ENCODE measurements at places on chromosomes 2 and 18. TPM values are rescaled to one million over a fixed set of nuclear protein-coding genes. Genes with fewer than 3 reads are reported as not detected.
A peak's percentile ranks its signal among the peaks of the same experiment; 100 is the strongest.

TUBB8B gene
- total RNA-seq: not detected

TMEM198 gene
- total RNA-seq: 2.1 TPM

TSGA10 gene
- total RNA-seq: 8.6 TPM

GRCh38 chr2:8132351-8132831 lies 549.5 kb upstream of the ID2 start:
- no peak for DNase-seq

GRCh38 chr2:192190474-192190873 lies 4.3 kb downstream of the TMEFF2 start:
- DNase-seq: no peak

UGT1A3 gene
- not detected for total RNA-seq

GRCh38 chr2:65722028-65722778 lies 289.8 kb upstream of the SPRED2 start:
- no peak for DNase-seq

DNA sequence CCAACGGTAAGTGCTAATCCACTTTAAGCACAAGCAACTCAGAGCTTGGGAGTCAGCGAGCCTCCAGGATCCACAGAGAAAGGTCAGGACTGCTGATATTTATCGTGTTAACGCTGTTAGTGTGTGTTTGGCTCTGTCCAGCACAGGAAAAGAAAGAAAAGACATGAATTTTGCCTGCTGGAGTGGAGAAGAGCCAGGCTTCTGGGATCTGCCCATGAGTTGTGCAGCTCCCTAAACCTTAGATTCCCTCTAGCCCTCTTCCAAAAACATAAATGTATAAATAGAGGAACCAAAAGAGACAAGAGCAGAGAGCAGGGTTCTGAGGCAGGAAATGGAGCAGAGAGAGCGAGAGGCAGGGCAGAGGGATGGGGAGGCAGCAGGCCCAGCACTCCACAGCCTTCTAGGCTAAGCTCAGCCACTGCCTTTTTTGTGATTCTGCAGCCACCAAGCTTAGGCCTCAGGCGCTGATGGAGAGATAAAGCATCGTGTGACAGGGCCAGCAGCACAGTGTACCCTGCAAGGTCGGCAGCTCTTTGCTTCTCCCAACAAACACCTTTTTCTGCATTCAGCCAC lies 14.5 kb upstream of the MAT2A start:
- no peak for DNase-seq

DNA sequence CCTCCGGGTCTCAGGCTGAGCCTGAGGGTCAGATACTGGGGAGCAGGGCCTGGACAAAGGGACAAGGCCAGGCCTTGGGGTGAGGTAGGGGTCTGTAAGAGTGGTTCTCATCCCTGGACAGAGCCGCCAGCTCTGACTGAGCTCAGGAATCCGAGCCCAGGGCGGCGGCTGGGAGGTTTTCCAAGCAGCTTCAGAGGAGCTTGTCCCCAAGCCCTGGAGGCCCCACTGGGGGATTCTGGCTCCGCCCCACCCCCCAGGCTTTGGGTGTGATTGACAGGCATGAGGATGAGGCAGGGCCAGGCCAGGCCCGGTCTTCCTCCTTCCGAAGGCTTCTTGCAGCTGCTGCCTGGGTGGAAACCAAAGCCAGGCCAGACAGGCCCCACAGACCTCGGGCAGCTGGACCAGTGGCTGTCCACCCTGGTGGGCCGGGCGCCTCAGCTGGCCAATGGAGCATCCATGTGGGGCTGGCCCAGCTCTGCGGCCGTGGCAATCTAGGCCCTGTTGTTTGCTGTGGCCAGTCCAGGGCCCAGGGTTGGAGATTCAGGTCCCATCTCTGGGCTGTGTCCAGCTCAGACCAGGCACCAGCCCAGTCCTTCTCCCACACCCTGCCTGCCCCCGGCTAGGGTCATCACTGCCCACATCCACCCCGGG lies 23.1 kb upstream of the GPC1 start:
- DNase-seq: no peak

DNA sequence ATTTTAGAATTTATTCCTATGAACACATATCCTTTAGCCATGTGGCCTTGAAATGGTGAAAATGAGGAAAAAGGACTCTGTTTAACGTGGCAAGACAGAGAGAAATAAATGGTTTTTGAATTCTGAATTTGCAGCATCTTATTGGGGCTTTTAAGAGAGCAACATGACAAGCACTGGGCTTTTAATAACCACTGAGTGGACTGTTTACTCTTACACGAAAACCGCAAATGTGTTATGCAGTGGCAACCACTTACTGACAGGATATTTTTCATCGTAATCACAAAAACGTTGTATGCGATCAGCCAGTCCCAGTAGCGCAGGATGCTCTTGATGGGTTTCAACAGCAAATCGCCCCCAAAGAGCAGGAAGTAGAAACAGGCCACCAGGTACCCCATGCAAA lies 226.6 kb downstream of the NAPG start:
- DNase-seq: no peak

DNA sequence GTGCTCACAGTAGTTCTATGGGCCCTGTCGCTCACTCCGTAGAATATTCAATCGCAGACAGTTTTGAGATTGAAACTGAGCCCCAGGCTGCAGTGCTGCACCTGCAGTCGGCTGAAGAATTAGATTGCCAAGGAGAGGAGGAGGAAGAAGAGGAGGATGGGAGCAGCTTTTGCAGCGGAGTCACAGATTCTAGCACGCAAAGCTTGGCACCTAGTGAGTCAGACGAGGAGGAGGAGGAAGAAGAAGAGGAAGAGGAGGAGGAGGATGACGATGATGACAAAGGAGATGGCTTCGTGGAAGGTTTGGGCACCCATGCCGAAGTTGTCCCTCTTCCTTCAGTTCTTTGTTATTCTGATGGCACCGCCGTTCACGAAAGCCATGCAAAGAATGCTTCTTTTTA lies 115.2 kb downstream of the GALNT3 start:
- no peak for DNase-seq

DNA sequence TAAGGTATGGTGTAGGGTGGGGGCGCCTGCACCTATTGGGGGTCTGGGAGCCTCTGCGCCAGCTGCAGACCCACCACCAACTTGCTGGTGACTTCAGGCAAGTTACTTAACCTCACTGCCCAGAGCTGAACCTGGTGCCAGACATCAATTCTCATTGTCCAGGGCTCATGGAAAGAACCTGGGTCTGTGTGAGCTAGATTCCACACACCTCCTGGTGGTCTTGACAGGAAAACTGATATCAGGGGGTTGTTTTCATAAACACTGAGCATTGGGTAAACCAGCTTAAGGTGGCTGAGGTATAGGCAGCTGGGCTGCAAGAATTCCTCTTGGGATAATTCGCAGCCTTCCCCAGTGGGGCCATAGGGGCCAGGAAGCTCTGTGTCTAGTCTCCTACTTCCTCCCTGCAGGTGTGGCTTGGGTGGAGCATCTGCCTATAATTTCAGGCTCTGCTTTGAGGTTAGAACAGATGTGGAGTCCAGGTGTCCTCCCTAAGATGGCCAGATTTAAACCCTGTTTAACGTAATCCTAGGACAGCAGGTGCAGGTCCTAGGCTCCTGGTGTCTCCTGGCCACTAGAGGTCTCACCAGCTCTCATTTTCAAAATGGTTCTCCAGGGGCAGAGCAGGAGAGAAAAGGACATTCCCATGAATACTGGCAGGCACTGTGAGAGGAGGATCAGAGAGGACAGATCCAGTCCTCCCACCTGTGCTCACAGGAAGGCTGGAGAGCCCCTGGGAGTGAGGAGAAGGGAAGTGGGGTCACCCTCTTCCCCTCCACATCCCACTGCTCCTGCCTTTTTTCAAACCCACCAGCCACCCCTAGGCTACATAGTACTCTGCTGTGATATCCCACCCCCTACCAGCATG lies 100.4 kb upstream of the SMAD2 start:
- peak; percentile 27 for DNase-seq

- no peak for DNase-seq
These were observed 70.8 kb downstream of the QPCT start for GRCh38 chr2:37415128-37415820.

CDH2 gene
- not detected for total RNA-seq

DNA sequence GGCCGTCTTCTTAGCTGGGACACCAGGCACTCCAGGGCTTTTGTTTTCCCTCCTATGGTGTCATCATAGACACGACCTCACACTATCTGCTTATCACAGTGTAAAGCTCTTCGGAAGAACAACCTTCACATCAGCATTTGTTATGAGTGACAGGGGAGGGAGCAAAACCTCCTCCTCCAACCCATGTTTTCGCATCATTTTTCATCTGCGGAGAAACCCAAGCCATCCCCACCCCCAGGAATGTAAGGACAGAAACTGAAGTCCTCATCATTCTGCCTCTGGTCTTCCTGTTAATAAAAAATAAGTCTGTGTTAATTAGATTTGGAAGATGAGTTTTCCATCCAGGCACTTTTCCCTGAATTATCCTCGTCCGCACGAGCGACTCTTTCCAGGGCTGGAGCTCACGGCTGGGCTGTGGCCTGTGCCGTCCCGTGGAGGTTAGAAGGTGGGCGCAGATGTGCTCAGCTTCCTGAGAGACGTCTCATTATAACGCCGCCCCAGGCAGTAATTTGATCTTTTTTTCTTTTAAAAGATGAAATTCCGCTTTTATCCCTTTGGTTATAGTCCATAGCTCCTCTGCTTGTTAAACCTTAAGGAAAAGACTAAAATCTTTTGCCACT lies 101.6 kb upstream of the TMEM18 start:
- DNase-seq: no peak

DNA sequence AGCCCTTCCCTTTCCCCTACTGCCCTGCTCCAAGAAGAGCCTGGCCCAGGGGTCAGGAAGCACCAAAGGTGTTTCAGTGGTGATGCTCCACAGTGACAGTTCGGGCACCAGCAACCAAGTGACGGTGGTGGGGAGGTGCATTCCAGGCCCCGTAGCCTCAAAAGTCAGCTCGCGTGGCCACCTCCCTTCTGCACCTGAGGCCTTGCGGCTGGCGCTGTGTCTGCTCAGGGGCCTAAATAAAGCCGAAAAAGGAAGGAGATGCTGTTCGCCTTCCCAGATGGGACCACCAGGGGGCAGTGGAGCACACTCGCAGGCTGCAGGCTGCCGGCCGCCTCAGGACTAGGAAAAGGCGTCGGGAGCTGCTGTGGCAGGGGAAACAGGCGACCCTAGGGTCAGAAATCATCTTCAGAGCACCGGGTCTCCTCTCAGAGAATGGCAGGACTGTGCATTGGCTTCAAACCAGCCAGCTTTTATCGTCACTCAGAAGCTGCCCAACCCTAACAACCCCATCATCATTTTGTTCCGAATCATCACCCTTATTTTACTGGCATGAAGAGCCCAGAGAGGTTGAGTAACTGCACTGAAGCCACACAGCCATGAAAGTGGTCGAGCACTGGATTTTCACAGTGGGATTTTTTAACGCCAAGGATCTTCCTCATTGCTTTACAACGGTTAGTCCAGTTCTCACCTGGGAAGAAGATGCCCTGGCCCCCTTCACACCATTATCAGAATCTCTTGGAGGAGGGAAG lies 213.0 kb upstream of the CELF4 start:
- DNase-seq: peak; percentile 65

GRCh38 chr2:122703676-122704075 lies 948.2 kb downstream of the TSN start:
- DNase-seq: no peak

DNA sequence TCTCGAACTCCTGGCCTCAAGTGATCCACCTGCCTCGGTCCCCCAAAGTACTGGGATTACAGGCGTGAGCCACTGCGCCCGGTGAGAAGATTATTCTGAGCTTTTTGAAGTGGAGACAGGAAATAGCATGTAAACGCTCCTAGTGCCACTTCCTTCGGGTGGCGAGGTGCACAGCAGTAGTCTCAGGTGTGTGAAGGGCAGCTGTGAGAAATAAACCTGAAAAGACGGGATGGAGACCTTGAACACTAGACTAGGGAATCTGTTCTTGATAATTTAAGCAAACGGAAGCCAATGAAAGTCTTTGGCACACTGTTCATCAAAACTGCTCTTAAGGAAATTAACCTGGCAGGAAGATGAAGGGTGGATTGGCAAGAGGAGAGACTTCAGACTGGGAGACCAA lies 439 bp upstream of the PLEKHH2 start:
- DNase-seq: peak; percentile 19

TRIM43B gene
- not detected for total RNA-seq

UGT1A4 gene
- not detected for total RNA-seq

VWC2L gene
- not detected for total RNA-seq

EFR3B gene
- 0.16 TPM for total RNA-seq

DNA sequence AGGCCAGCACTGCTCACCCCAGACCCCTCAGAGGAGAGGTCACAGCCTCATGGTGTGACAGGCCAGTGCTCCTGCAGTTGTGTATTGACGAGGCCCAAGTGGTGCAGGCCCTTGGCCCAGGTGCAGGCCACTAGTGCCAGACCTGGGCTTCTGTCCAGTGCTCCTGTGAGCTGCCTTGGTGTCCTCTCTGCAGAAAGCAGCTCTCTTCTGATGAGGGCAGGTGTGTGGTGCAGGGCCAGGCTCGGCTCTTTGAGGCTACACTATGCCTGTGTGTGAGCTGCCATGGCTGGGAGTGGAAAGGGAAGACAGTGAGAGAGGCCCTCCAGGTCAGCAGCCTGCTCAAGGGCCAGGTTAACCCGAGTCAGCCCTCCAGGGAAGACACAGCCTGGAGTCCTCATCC lies 17.1 kb downstream of the EHD3 start:
- DNase-seq: no peak

DNA sequence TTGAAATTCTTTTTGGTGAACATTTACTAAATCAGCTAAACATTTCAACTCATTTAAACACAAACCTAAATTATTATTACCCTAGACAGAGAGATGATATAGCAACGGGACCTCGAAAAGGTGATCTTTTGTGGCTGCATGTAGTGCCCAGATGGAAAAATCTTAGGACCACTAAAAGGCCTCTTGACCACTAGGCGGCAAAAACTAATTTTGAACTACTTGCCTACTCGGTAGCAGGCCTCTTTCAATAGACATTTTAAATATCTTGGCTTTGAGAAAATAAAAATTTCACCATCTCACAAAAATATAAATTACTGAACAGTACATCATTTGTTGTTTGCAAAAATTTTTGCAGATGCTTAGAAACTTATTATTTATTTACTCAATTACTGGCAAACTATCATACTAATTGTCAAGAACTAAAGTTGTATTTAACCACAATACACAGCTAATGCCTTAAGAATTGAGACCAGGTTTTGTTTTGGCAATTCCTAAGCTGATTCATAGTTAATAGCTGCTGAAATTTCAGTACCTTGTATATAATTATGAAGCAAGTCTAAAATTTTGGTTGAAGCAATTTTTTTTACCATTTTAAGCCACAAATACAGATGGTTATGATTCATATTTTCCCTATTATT lies 9.4 kb downstream of the COL3A1 start:
- no peak for DNase-seq

DNA sequence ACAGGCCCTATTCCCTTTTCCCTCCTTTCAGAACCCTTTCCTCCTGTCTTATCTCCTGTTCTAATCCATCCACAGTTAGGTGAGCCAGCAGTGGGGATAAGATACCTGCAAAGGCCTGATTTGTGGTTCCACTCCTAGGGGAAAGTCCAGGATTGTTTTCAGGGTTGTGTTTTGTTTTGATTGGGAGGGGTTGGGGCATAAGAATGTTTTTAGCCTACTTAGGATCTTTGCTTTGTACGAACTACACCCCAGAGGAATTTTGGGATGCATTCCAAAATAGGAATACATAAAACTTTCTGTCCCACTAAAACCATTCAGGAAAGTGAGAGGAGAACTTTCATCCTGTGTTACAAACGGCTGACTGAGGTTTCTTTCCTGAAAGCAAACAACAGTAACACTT lies 150.8 kb upstream of the PGAP1 start:
- no peak for DNase-seq

Data from activated CD8-positive, alpha-beta T cell treated with anti-CD3 and anti-CD28 coated beads for 36 hours (primary cell).